ENCODE measurements at places on chromosomes 7 and 10.

DNA sequence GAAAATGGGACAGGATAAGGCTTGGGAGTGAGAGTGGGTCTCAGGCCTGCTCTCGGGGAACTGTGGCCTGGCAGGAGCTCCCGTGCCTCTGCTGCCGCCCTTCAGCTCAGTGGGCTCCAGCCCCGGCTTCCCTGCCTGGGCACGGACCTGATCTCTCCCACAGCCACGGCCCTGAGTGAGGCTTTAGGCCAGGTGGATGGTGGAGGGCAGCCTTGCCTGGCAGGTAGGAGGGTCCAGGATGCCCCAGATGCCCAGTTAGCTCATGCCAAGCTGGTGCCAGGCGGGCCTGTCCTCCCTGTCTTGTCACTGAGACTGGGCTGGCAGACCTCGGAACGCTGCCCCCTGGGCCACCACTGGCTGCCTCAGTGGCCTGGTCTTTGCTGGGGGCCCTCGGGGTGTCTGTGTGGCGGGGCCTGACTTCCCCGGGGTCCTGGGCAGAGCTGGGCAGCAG is 116.6 kb downstream of the INPP5A start:
- H3K4me1 ChIP-seq: no peaks in the 10 kb centered on the region
- H3K27ac ChIP-seq: no peak overlapping the region
- H3K36me3 ChIP-seq: no peaks in the 10 kb centered on the region
- no peaks in the 10 kb centered on the region for H3K27me3 ChIP-seq

- no peak overlapping the region for H3K27ac ChIP-seq
- no peaks in the 10 kb centered on the region for H3K36me3 ChIP-seq
- peaks cover 4% of the 10 kb centered on the region for H3K4me1 ChIP-seq
- peaks cover 15% of the 10 kb centered on the region for H3K27me3 ChIP-seq
- no peak for DNase-seq
Observed at GRCh38 chr10:121607310-121608055, 9.2 kb upstream of the FGFR2 start.

DNA sequence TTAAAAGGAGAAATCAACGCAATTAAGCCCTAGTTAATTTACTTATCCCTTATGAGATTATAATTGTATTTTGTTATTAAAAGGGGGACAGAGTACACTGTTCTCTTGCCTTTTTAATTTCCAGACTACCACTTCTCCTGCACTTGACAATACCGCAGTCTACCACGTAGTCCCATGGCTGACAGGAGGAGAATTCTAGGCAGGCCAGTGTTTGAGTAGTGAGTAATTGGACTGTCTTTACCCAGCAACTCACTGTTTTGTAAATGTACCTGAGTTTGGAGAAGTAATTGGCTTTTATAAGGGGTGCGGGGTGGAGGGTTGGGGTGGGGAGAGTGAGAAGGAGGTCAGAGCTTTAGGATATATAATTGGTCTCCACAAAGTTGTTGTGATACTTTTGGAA is 85.4 kb downstream of the CFTR start:
- H3K4me3 ChIP-seq: no peak overlapping the region
- no peak overlapping the region for H3K27ac ChIP-seq
- no peaks in the 10 kb centered on the region for H3K27me3 ChIP-seq
- no peaks in the 10 kb centered on the region for H3K4me1 ChIP-seq

- no peak for DNase-seq
- H3K36me3 ChIP-seq: peaks cover 34% of the 10 kb centered on the region
- H3K4me1 ChIP-seq: no peaks in the 10 kb centered on the region
- no peaks in the 10 kb centered on the region for H3K27me3 ChIP-seq
Observed at GRCh38 chr7:16402091-16402490, 19.2 kb downstream of the CRPPA start.

- H3K4me3 ChIP-seq: no peak overlapping the region
- no peaks in the 10 kb centered on the region for H3K4me1 ChIP-seq
- peaks cover 42% of the 10 kb centered on the region for H3K27me3 ChIP-seq
- DNase-seq: no peak
Observed at GRCh38 chr10:45282061-45282460, 33.3 kb downstream of the OR13A1 start.

Data from activated CD8-positive, alpha-beta memory T cell treated with anti-CD3 and anti-CD28 coated beads, Interleukin-2, amount 10 ng/mL, durations not matched to agents 7 days and 5 days (primary cell).